ENCODE measurements at places on chromosomes 6 and 20.

- DNase-seq, result no peak
Measured at GRCh38 chr6:5096482-5096881, 11.3 kb downstream of the PPP1R3G start.

DNA sequence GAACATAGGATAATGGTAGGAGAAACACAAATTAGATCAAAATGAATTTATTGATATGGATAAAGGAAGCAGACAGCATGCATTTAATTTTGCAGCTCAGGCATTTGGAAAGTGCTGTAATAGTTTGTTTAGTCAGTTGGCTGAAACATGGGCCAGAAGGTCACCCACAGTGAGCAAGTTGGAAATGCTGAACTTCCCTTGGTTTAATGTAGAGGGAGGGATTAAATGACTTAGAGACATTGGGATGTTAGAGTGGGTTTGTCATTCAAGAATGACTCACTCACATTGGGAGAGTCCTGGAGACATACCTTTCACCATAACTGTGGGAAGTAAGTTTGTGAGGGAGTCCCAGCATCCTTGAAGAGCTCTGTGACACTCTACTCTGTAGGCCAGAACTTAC lies 231.5 kb upstream of the PLCB4 start:
- peak; percentile 37 for DNase-seq

- DNase-seq, result no peak
Measured at GRCh38 chr20:34979366-34980153, 23.9 kb downstream of the MYH7B start.

DNA sequence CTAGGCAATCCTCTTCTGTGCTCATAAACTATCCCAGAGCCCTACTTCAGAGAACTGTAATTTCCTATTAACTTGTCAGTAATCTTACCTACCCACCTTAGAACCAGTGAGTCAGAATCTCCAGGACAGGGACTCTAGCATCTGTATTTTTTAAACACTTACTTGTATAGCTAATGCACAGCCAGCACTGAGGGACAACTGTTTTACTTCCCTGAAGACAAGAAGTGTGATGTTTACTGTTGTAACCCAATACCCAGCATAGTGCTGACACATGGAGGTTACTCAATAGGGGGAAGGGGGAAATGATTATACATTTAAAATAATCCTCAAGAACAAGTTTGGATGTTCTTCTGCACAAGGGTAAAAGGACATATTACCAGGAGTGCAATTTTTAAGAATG lies 130.8 kb downstream of the BTBD9 start:
- DNase-seq, result peak; percentile 28

DNA sequence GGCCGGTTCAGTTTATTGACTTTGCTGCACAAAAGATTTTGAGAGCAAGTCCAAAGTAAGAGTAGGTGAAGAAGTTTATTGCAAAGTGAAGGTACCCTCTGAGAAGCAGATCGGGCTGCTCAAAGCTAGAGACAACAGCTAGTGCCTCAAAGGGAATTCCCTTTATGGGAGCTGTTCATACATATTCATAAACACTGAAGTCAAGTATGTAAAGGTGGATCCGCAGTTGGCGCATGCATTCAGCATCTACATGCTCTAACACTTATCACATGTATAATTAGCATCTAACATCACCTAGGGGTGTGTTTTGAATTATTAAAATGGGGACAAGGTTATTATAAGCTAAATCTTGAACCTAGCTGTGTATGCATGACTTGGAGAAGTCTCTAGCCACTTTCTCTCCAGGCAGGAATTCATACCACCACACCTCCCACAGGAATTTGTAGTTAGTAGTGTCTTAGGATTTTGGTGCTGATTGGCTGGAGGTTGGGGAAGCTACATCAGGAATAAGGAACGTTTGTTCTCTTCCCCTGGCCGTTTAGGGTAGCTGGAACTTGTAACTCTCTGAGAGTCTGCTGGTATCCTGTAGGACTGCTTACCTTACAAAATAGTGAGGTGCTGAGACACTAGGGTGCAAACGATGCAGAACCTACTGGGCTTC lies 1633.9 kb downstream of the GRIK2 start:
- no peak for DNase-seq

DNA sequence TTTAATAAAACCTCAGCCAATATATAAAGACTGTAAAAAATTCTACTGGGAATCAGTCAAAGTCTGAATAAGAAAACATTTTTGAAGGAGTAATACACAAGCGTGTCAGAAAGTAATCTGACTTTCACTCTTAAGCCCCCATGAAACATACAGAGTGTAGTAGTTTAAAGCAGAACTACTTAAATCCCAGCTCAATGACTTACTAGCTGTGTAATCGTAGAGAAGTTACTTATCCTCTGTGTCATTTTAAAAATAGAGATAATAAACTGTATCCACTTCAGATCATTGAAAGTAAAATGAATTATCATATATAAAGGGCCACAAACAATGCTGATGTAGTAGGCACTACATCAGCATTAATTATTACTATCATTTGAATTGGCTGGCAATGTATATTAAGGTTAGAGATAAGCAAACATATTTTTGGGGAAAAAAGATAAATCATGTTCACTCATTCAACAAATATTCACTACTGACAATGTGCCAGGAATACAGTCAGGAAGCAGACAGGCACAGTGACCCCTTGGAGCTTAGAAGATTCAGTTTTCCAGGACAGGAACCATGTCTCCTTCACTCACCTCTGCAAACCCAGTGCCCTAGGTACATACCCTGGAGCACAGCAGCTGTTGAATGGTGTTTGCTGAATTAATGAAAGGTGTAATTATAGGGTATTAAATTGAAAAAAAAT lies 14.4 kb downstream of the REPS1 start:
- peak; percentile 70 for DNase-seq

DNA sequence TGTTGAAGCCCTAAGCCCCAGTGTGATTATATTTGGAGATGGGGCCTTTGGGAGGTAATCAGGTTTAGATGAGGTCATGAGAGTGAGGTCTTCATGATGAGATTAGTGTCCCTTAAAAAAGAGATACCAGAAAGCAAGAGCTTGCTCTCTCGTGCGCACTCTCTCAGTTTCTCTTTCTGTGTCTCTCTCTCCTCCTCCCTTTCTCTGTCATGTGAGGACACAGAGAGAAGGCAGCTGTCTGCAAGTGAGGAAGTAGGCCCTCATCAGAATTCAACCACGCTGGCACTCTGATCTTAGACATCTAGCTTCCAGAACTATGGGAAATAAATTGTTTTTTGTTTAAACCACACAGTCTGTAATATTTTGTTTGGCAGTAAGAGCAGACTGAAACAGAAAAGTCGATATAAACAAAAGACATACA lies 180.5 kb downstream of the IBTK start:
- peak; percentile 15 for DNase-seq

DNA sequence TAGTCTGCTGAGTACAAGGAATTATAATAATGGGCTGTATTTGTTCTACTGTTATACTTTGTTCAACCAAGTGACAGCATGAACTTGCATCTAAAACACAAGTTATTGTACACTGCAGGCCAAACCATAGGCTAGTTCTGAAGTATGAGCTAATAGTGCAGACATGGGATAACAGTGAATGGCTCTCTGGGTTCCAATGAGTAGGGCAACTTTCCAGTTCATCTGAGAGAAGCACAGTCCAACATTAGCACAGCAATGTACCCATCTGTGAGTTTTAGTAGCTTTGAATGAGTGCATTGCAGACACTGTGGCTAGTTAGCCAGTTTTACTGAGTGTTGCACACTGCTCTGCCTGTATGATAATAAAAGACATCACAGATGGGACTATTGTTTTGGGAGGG lies 56.5 kb upstream of the FUT9 start:
- DNase-seq, result no peak

DNA sequence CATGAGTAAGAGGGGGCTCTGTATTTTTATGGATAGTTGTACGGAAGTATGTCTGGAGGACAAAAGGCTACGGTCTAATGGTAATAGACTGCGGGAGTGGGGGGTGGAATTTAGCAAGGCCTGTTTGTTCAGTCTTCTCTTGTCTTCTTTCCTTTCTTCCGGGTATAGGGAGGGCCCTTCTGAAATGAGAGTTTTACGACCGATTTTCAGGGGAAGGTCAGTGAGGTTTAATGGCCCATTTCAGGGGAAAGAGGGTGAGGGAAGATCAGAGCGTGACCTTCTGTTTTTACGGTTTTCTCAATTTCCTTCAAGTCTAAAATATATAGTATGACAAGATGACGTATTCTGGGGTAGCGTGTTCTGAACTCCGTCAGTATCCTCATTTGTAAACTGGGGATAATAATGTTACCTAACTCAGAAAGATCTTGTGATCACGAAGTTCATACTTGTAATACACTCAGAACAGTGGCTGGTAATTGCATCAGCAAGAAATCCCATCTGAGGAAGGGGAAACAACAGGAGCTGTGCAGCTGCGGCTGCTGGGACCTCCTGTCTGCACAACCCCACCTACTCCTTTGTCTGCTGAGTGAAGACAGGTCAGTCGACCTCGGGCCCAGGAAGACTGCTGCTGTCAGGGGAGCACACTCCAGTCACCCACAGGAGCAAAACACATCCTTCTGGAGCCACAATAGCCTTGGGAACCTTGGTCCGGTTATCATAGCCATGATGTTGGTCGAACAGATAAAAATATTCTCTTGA lies 90.4 kb downstream of the MAP3K7 start:
- no peak for DNase-seq

DNA sequence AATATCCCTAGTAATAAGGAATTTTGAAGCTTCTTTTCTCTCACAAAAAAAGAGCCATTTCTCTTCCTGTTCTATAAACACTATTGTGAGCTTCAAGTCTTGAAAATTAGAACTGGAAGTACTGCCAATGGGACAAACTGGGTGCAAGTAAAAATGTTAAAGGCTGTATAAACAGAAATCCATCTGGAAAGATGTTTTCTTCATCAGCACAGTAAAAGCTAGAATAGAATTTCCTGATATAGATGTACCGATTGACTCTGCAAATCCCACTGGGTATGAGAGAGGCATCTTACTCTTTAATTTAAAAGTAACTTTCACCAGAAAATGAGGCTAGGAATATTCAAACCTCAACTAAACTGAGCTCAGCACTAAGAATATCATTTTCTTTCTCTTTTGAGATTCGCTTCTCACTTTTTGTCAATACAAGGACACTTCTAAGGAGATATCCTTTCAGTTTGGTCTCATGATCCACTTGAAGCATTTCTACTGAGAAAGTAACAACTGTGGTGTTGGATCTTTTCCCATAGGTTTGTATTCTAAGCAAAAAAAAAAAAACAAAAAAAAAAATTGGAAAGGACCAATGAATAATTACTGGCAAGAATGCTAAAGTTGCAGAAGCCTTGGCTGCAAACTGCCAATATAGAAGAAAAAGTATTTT lies 169.0 kb upstream of the PRDM1 start:
- no peak for DNase-seq

DNA sequence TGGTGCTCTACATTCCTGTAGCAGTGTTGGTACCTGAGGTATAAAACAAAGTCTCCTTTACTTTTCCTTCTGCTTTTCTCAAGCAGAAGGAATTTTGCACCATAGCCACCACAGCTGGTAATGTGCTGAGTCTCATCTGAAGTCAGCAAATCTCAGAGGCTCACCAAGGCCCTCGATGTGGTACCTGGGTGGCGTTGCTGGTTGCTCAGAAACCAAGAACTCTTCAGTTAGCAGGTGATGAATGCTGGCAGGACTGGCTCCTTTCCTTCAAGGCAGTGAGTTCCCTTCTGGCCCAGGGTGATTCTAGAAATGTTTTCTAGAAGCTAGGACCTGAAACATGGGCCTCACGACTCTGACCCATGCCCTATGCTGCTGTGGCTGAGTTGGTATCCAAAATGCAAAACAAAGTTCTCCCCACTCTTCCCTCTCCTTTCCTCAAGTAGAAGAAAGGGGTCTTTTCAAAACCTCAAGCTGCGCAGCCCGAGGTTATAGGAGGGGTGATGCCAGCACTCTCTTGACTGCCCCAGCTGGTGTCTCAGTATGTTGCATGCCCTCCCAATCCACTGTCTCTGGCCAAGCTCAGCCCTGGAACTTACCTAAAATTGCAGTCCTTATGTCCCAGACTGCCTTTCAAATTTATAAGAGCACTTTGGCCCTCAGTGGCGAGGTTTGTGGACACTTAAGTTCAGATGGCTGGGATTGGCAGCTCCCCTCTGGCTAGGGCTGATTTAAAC lies 592.3 kb downstream of the FRK start:
- no peak for DNase-seq

GRCh38 chr6:7050872-7051779 lies 56.6 kb upstream of the RREB1 start:
- peak; percentile 77 for DNase-seq

DNA sequence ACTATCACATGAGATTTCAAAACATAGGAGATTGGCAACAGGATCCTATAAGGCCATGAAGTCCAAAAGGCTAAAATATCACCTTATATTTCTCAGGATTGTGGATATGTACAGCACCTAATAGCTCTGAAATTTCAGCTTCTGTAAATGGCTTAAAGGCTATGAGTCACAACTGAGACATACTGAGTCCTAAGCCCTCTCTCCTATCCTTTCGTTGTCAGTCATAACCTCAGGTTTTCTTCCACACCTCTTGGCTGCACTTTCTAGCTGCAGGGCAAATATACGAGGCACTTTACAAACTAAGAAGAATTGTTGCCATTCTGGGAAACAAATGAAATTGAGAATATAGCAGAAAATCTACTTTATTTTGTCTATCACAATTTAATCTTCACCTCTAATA lies 969.9 kb upstream of the EPHA7 start:
- no peak for DNase-seq

GRCh38 chr20:57655809-57656155 lies 35.6 kb upstream of the ZBP1 start:
- no peak for DNase-seq

GRCh38 chr6:155349129-155349528 lies 34.8 kb upstream of the TFB1M start:
- peak; percentile 29 for DNase-seq

DNA sequence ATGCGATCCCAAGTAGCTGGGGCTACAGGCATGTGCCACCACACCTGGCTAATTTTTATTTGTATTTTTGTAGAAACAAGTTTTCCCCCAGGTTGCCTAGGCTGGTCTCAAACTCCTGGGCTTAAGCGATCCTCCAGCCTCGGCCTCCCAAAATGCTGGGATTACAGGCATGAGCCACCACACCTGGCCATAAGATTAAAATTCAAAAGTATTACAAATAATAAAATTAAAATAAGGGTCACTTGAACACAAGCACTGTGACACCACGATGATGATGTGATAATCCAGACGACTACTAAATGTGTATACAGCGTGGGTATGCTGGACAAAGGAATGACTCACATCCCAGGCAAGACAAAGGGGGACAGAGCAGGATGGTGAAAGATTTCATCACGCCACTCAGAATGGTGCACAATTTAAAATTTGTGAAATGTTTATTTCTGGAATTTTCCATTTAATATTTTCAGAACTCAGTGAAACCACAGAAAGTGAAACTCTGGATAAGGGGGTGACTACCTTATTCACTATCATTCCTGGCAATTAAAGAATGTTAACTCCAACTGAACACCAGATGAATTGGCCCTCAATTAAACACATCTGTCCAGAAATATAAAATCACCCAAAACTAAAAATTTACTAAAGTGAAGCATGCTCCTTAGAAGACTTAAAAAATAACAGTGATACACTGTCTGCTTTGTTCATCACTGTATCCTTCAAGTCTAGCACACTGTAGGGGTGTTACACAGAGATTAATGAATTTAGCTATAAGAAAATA lies 13.1 kb downstream of the B4GALT5 start:
- peak; percentile 89 for DNase-seq
